ENCODE measurements at places on chromosomes 1 and 21.

GRCh38 chr1:62232871-62233278, 38.2 kb downstream of the L1TD1 start:
- H3K27ac ChIP-seq, result no peak overlapping the region
- H3K27me3 ChIP-seq, result peaks cover 28% of the 10 kb centered on the region
- no peak overlapping the region for H3K4me3 ChIP-seq
- DNase-seq, result no peak

DNA sequence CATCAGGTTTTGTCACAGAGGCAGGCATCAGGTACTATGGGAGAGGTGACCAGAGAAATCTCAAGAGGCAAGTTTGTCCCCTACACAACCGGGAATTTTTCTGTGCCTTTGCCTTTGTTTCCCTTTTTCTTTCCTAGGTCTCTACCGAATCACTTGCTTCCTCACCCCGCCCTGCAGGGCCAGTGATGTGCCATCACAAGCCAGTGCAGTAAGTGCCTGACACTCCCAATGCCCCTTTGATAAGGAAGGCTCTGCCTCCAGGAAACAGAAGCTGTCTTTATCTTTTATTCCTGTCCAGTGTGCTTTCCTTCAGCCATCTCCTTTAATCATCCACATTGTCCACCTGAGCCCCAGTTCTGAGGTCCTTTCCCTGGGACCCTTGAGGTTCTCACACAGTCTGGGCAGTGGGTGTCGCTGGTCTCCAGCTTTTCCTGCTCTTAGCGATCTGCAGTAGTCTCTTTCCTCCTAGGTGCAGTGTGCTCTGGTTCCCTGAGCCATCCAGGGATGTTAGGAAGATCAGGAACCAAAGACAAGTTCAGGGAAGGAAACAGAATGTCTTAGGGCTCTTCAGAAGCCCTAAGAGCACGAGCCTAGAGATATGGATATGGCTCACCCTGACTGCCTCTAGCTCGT, 36.6 kb downstream of the GJA5 start:
- no peaks in the 10 kb centered on the region for H3K36me3 ChIP-seq
- H3K4me3 ChIP-seq, result no peak overlapping the region
- no peak overlapping the region for H3K27ac ChIP-seq
- peaks cover 10% of the 10 kb centered on the region for H3K4me1 ChIP-seq

DNA sequence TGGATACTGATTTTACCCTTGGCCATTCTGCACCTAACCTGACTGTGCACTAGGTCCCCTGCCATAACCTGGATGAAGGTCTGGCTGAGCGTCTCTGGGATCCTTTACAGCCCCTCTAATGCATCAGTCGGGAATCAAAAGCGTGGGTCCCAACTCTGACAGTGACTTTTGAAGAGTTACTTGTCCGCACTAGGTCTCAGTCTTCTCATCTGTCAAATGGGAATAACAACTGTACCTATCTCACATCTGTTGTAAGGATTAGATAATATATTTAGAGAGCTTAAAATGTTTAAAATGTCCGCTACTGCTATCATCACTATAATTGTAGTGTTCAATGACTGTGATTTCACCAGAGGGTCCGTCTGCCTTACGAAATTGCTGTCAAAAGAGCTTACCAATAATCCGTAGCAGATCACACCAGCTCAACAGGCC, 746 bp downstream of the TADA1 start:
- peaks cover 46% of the 10 kb centered on the region for H3K4me1 ChIP-seq
- H3K27ac ChIP-seq, result peak overlapping the region; percentile 95
- H3K27me3 ChIP-seq, result no peaks in the 10 kb centered on the region
- peak overlapping the region; percentile 91 for H3K4me3 ChIP-seq
- DNase-seq, result no peak
- no peaks in the 10 kb centered on the region for H3K36me3 ChIP-seq

DNA sequence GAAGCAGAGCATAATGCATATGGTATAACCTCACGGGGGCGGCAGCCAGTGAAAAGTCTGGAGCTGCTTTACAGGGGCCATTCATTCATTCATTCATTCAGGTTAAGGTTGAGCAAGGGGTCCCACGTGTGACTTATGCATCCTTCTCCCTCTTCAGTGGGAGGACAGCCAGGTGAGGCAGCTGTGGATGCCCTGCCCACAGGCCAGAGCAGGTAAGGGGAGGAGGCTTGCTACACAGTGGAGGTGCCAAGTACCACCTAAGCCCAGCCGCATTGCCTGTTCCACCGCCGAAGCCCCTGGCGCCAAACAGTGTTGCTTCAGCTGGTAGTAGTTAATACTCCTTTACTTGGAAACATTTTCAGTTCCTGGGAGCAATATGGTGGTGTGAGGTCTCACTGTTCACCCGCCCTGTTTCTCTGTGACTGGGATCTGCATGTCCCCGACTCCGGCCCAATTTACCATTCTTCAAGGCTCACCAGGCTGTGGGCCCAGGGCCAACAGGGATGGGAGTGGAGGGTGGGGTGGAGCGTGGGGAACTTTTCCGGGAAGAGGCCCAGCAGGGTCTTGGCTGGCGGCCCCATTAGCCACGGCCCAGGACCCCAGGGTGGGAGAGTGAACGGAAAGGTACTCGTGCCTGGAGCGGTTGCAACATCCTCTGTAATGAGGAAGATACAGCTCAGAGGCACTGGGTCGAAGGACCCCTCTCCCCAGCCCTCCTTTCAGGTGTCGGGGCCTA, 722 bp upstream of the PODN start:
- H3K27me3 ChIP-seq, result peaks cover 29% of the 10 kb centered on the region
- H3K4me3 ChIP-seq, result peak overlapping the region; percentile 77
- no peaks in the 10 kb centered on the region for H3K36me3 ChIP-seq
- peak overlapping the region; percentile 83 for H3K27ac ChIP-seq
- H3K4me1 ChIP-seq, result peaks cover 50% of the 10 kb centered on the region

DNA sequence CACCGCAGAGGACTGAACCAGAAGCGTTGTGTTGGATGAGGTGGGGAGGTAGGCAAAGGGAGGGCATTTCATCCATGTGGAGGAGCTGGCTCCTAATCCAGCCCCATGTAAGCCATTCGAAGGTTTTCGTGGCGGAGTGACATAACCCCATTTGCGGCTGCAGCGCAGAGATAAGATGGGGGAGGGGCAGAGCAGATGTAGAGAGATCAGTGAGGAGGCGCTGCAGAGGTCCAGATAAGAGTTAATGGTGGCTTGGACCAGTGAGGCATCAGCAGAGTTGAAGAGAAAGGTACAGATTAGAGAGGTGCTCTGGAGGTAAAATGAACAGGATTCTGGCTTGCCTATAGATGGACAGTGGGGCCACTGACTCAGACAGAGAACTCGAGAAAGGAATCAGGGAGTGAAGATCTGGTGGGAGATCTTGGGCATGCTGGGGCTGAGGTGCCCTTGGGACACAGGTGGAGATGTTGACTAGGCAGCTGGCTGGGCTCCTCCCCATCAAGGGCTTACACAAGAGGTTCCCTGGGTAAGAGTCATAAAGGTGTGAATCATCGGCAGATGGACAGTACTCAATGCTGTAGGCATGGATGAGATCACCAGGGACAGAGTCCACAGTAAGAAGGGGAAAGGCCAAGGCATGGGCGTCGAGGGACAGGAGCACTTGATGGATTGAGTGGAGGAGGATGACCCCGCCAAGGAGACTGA, 7.8 kb upstream of the PTPRF start:
- H3K4me3 ChIP-seq, result no peak overlapping the region
- peaks cover 72% of the 10 kb centered on the region for H3K27me3 ChIP-seq
- H3K4me1 ChIP-seq, result no peaks in the 10 kb centered on the region
- no peak for DNase-seq
- H3K27ac ChIP-seq, result no peak overlapping the region
- H3K36me3 ChIP-seq, result no peaks in the 10 kb centered on the region

DNA sequence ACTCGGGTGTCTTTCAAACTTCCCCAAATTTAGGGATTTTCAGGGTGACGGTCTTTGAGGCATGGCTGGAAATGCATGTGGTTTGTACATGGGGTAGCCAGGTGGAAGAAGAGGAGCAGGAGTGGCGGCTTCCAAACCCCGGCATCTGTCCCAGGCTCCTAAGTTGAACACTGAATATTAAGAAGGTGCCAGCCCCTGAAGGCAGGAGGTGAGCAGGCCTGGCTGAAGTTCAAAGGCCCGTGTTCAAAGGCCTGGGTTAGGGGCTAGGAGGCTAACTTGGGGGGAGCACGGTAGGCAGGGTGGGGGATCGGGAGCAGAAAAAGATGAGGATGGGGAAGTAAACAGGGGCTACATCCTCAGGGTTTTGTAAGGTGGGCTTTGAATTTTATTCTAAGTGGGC, 42.8 kb downstream of the ELK4 start:
- no peak overlapping the region for H3K4me3 ChIP-seq
- H3K27me3 ChIP-seq, result no peaks in the 10 kb centered on the region
- H3K36me3 ChIP-seq, result no peaks in the 10 kb centered on the region

GRCh38 chr1:154736841-154737240, 128.9 kb upstream of the ADAR start:
- no peak overlapping the region for H3K4me3 ChIP-seq
- H3K27me3 ChIP-seq, result no peaks in the 10 kb centered on the region
- no peak for DNase-seq
- no peaks in the 10 kb centered on the region for H3K36me3 ChIP-seq
- H3K27ac ChIP-seq, result no peak overlapping the region
- H3K4me1 ChIP-seq, result peaks cover 17% of the 10 kb centered on the region

DNA sequence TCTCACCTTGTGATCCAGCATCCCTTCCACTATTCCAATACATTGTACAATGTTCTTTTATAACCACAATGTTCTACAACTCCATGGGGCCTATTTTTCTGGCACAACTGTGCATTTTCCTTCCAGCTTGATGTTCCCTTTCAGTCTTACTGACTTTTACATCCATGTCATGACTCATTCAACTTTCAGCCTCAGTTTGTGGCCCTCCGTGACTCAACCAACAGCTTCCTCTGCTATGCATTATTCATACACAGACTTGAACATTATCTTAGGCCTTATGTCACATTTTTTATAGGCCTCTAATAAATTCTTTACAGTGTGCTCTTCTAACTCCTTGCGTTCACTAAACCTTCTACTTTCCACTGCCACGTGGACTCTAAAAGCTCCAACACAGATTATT, 119.4 kb upstream of the PRMT6 start:
- DNase-seq, result no peak
- H3K36me3 ChIP-seq, result no peaks in the 10 kb centered on the region
- no peak overlapping the region for H3K27ac ChIP-seq
- H3K4me1 ChIP-seq, result no peaks in the 10 kb centered on the region

DNA sequence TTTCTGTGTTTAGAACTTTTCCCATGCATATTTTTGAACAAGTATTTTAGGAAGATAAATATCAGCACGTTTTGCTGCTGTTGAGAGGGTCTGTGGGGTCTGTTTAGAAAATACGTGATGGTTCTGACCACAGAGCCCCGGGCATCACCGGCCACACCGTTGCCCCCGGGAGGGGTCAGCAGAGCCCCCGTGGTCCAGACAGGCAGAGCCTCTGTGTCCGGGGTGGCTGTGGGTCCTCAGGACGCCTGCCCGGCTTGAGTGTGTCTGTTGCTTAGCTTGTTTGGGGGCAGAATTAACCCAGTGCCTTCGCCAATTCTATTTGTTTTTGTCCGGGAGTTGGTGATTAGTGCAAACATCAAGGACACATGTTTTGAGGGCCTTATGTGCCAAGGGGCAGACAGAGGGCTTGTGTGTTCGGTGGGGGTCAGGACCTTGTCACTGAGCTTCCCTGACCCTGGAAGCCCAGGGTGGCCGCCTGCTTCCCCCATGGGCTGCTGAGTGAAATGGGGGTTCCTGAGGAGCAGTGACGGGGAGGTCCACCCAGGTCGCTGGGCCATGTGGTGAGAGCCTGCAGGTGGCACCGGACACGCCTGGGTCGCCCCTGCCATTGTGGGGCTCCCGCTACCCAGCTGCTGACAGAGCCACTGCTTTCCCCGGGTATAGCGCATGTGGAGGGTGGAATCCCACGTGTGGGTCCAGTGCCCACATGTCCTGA, 122.2 kb downstream of the SIK1 start:
- H3K4me3 ChIP-seq, result no peak overlapping the region
- no peak overlapping the region for H3K27ac ChIP-seq
- no peaks in the 10 kb centered on the region for H3K36me3 ChIP-seq
- peak; percentile 12 for DNase-seq

GRCh38 chr1:40079774-40080400, 17.2 kb downstream of the PPT1 start:
- H3K4me1 ChIP-seq, result no peaks in the 10 kb centered on the region
- no peak overlapping the region for H3K4me3 ChIP-seq
- H3K36me3 ChIP-seq, result peaks cover 68% of the 10 kb centered on the region
- no peak for DNase-seq
- no peaks in the 10 kb centered on the region for H3K27me3 ChIP-seq

DNA sequence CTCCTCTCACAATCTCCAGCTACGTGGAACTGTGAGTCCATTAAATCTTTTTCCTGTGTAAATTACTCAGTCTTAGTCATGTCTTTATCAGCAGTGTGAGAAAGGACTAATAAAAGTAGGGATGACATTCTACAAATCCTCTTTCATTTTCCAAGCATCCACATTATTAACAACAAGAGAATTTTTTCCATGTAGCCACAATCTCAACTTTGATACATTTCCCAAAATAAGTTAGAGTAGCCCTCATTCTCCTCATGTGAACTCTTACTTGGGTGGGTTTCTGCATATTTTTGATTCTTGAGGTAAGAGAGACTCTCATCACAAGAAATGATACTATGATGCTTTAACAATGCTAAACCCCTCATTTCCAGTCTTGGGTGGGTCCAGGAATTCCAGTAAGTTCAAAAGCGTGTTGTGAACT, 52.8 kb downstream of the TNFSF18 start:
- no peaks in the 10 kb centered on the region for H3K36me3 ChIP-seq
- no peaks in the 10 kb centered on the region for H3K4me1 ChIP-seq
- H3K27ac ChIP-seq, result no peak overlapping the region
- DNase-seq, result no peak
- H3K27me3 ChIP-seq, result no peaks in the 10 kb centered on the region
- no peak overlapping the region for H3K4me3 ChIP-seq

DNA sequence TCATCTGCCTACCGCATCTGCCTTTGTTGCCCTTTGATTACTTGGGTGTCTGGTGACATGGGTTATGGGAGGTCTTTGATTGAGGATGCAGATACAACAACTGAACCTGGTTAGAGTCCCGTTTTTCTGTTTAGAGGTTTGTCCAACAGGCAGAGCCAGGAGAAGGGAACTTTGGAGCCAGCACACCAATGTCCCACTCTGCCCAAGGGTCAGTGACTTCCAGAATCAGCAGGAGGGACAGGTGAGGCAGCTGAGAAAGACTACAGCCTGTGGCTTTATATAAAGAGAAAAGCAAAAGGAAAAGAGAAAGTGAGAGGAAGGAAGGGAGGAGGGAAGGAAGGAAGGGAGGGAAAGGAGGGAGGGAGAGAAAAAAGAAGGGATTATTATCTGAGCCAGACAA, 101.5 kb upstream of the ZNF644 start:
- no peak overlapping the region for H3K27ac ChIP-seq
- H3K27me3 ChIP-seq, result no peaks in the 10 kb centered on the region
- no peak overlapping the region for H3K4me3 ChIP-seq
- H3K4me1 ChIP-seq, result no peaks in the 10 kb centered on the region
- no peaks in the 10 kb centered on the region for H3K36me3 ChIP-seq

All from left ventricle myocardium inferior (tissue), 1 donor.